HT-29 (cell line): ENCODE measurements at places on chromosomes 13 and 19. TPM values are rescaled to one million over a fixed set of nuclear protein-coding genes. Genes with fewer than 3 reads are reported as not detected.

GRCh38 chr13:77595166-77595810 is 59.8 kb downstream of the SCEL start:
- DNase-seq = no peak

GRCh38 chr13:67549331-67549730 is 319.2 kb upstream of the PCDH9 start:
- no peak for DNase-seq

DNA sequence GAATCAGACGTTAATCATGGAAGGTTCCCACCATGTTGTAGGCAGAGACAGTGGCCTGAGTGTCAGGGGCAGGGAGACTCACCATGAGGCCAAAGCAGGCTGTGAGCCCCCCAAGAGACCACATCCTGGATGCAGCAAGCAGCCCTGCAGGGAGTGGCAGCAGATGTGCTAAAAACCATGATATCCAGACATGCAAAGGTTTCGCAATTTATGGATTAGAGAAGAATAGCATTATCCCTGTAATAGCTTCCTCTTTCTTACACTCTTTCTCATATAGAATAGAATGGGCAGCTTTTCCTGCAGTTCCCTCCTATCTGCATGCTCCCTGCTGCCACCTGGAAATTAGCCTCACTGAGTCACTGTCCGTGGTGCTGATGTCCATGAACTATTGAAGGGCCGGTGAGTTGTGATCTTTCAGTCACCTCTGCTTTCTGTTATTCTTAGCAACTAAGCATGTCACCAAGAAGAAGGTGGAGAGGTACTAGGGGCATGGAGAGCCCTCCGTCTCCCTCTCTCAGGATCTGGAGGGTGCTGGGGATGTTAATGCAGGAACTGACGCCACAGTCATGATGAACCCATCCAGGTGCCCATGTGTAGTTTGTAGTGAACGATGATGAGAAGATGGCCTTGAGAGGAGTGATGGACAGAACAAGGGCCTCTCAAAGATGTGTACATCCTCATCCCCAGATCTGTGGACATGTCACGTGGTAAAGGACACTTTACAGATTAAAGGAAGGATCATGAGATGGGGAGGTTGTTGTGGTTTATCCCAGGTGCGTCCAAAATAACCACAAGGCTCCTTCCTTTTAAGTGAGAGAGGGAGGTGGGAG is 9.9 kb downstream of the CEACAM4 start:
- peak; percentile 73 for DNase-seq

DNA sequence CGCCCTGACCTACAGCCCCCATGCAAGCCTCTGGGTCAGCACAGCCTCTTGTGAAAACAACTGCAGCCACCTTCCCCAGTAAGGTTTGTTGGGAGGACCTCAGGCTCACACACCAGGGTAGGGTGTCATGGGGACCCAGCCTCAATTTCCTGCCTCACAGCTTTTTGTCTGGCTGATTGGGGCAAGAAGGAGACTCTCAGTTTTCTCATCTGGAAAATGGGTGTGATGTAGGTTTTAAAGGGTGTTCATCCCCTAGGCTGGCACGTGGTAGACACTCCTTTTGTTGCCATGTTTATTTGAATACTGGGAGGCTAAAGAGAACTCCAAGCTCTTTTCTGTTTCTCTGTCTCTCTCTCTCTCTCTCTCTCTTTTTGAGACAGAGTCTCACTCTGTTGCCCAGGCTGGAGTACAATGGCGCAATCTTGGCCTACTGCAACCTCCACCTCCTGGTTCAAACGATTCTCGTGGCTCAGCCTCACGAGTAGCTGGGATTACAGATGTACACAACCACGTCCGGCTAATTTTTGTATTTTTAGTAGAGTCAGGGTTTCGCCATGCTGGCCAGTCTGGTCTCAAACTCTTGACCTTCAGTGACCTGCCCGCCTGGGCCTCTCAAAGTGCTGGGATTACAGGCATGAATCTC is 18.2 kb upstream of the PLAUR start:
- no peak for DNase-seq

The ZNF765 gene
- total RNA-seq = 5.6 and 6.2 TPM in 2 replicates

The TLE6 gene
- total RNA-seq = 0.48 TPM in 1 of 2 replicates, not detected in the other

The ZNF491 gene
- not detected in 2 replicates for total RNA-seq

The ZNF667 gene
- total RNA-seq = not detected in 2 replicates

The NKPD1 gene
- total RNA-seq = 1.4 and 6.7 TPM in 2 replicates
